ENCODE measurements at places on chromosomes 12 and 14.

DNA sequence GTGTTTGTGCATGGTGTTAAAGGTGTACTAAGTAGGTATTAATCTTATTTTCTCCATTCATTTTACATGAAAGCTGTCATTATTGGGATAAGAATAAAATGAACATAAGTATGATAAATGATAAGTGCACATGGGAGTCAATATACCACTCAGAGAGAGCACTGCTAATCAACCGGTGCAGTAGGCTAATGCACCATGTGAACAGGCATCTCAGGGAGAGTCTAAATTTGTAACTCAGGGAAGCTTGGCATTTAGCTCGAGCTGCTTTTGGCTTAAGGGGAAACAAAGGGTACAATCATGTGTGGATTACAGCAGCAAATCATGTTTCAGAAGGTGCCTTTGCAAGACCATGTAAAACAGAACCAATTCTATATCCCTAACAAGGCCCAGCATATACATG, 127.4 kb downstream of the MGST1 start:
- DNase-seq = no peak

- DNase-seq = no peak
These were observed 109.5 kb downstream of the TSPAN9 start for GRCh38 chr12:3186546-3187215.

DNA sequence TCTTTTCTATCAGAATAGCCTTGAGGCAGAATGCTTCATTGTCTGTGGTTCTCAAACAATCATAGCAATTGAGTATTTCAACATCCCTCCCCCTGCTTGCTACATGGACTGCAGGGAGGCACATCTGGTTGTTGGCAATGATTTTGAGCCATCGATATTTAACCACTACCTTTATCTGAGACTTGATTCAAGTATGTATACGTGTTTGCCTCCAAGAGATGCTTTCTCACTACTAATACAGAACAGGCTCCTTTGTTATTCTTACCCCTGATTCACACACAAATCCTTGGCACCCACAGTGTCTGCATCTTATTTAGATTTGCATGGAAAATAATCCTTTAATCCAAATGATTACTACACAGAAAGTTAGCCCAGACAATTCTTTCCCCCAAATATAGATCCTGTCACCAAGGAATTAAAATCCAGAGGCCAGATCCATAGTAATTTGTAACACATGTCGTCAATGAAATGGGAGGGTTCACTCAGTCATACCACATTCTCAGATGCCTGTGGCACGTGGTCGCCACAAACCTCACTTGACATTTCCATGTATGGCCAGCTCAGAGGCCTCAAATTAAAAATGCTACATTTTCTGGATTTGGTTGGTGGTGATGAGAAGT, 199.3 kb downstream of the ITPR2 start:
- no peak for DNase-seq

DNA sequence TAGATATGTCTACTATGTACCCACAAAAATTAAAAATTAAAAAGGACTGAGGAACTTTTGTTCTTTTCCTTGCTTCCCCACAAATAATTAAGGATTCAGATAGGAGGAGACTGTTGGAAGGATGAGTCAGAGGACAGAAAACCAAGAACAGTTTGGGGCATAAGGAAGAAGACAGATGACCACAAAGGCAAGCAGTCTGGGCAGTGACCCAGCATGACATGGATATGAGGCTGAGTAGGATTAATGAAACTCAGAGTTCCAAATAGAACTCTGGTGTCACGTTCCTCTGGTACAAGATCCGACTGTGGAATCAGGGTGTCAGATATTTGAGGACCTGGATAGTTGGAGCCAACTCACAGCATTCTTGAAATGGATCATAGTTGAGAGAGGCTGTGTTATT, 89.3 kb upstream of the SLC38A4 start:
- DNase-seq = no peak

DNA sequence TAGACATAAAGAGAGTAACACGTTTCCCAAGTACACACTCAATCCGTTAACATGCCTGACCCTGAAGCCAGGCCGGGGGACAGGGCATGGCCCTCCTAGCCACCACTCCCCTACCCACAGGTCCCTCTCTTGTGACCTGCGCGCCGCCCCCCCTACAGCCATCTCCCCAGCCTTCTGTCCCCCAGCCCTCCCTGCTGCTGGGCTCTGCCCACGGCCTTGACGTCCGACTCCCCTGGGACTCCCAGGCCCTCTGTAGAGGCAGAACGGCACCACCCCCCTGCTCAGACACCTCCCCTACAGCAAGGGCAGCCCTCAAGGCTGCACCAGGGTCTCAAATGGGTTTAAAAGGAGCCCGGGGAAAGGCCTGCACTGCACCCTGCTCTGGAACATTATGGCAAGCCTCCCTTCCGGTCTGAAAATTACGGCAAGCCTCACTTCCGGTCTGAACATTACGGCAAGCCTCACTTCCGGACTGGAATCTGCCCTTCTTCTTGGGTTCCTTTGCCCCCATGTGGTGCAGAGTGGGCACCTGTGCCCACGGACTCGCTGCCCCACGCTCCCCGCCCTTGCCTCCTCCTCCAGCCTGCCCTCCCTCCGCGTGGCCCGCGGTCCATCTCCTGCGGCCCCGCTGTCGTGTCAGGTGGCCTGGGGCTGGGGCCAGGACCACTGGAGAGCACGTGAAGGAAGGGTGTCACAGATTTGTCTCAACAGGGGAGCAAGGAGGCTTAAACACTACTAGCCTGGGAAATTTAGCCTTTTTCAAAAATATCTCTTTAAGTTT, 77.6 kb downstream of the MOK start:
- no peak for DNase-seq

DNA sequence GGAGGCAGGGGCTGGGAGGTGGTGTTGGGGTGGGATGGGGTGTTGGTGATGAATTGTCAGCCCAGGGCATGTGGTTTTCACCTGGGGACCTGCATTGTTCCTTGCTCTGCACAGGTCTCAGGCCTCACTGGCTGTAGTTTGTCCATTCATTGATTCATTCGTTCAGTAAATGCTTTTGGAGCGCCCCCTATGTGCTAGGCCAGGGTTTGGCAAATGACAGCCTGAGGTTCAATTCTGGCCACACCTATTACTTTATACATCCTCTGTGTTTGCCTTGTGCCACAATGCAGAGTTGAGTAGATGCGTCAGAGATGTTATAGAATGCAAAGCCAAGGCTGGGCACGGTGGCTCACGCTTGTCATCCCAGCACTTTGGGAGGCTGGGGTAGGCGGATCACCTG, 4.7 kb downstream of the ADCK1 start:
- DNase-seq = peak; percentile 26

GRCh38 chr12:76586764-76587395, 27.3 kb upstream of the OSBPL8 start:
- DNase-seq = peak; percentile 47

DNA sequence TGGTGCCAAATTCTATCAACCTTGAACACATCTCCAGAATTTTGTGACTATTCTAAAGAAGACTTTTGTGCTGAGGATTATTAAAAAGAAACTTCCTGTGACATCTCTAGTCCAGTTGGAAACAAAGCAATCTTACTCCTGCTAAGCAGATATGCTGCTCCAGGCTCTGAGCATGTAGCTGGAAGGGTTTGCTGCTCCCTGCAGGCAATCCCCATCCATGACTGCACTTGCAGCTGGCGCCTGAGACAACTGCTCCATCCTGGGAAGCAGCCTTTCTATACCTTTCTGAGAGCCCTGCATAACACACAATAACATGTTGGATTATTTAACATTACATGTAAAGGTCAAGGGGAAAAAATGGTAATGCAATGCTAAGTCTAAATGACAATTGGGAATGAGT, 105.1 kb downstream of the NDUFA12 start:
- DNase-seq = no peak
